Activated T-cell treated with anti-CD3 and anti-CD28 coated beads, Interleukin-2, amount 50 U/mL, for 48 hours (primary cell): ENCODE measurements at places on chromosomes 4 and X.

- no peak for DNase-seq
Observed at GRCh38 chr4:52780617-52781354, 29.6 kb upstream of the ERVMER34-1 start.

- no peak for DNase-seq
Observed at GRCh38 chr4:150136036-150136435, 57.8 kb downstream of the DCLK2 start.

GRCh38 chrX:121238093-121238492, 190.7 kb downstream of the GLUD2 start:
- DNase-seq, result no peak

DNA sequence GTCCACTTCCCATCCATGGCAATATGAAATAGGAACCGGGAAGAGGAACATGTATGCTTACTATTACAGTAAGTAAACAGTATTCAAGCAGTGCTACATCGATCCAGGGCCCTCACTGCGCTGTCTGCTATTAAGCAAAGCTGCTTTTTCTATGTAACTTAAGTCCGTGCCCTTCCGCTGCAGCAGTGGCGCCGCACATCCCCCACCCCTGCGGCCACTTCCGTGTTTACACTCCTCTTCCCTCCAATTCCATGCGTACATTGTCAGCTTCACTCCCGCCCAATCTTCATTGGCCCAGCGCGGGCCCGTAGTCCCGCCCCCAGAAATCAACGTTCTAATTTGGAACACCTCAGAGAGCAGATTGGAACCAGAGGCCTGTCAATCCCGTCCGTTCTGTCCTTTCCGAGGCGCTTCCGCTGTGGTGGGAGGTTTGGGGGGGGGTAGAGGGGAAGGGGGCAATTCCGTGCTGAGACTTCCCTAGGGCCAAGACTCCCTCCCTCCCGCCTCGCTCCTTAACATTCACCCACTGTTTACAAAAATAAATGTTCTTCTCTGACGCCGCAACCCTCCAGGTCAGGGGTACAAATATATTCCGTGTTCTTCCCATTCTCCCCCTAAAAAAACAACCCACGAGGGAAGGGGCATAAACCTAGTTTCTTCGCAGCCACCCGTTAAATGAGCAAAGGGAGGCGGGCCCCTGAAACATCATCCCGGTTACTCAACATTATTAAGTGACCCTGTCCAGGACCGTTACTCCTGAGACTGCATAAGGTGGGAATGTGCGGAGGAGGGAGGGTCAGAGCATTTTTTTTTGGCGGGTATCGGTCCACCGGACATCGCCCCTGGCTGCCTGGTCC, 67.4 kb downstream of the NOCT start:
- DNase-seq, result peak; percentile 92

DNA sequence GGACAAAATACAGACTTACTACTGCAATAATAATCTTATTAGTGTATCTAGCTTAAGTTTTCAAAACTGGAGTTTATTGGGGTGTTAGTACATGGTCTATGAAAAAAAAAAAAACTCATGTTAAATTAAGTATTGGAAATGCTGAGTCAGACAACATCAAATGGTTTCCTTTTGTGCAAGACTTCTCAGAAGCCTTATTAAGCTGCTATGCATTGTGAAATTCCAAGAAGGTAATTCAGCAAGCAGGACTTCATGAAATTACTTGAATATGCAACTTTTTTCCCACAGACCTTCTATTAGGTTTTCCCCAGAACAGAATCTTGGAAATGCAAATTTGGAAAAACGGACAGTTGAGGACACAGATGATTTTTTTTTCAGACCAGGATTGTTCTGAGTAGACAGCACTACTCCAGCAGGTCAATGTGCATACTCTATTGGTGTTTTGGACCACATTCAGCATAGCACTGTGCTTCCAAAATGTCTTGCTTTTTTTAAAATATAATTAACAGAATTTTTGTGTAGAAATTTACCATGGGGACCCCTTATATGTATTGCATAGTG, 568.8 kb upstream of the TENM3 start:
- DNase-seq, result no peak

DNA sequence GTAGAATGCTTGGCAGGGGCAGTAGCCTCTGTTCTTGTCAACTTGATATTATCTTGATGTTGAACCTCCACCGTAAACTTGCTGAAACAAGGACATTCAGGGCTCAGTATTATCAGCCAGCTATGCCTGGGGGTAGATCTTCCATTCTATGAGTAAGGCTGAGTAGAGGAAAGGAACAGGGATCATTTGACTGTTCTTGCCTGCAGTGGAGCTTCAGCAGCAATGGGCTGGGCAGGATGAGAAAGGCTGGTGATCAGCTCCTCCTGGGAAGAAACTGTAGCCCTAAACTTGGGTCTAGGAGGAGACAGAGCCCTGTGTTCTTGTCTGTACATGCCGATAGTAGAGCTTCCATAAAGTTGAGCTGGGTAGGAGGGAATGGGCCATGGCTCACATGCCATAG, 127.2 kb downstream of the CCSER1 start:
- no peak for DNase-seq

- DNase-seq, result no peak
Observed at GRCh38 chrX:21944136-21944615, 3.7 kb downstream of the SMS start.

DNA sequence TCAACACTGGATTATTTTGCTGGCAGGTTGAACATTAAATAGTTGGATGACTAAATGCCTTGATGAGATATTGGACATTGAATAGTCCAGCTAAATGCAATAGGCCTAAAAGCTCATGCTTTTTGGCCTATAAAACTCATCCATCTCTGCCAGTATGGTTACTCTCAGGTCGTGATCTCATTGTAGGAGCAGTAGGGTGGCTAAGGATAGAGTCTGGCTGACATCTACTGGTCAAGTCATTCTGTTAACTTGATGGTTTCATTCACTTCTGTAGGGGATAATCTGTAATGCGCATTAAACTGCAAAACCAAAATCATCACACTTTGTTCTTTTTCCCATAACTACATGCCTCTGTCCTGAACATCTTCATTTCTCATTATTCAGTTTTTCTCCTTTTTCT, 227.0 kb downstream of the DKK2 start:
- DNase-seq, result no peak

DNA sequence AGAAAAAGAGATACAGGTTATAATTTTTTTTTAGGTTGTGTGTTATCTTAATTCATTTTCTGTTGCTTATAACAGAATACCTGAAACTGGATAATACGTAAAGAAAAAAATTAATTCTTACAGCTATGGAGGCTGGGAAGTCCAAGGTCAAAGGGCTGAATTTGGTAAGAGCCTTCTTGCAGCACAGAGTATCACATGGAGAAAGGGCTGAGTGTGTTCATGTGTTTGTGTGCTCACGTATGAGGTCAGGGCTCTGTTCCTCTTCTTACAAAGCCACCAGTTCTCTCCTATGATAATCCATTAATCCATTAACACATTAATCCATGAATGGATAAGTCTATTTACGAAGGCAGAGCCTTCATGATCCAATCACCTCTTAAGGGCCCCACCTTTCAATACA, 8.6 kb upstream of the RAB28 start:
- no peak for DNase-seq

DNA sequence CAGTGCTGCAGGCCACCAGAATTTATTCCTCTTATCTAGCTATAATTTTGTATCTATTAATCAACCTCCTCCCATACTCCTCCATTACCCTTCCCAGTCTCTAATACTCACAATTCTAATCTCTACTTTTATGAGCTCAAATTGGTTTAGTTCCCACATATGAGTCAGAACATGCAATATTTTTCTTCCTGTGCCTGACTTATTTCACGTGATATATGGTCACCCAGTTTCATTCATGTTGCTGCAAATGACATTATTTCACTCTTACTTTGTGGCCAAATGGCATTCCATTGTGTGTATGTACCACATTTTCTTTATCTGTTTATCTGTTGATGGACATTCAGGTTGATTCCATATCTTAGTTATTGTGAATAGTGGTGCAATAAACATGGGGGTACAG, 483.5 kb downstream of the ACTRT1 start:
- no peak for DNase-seq

- DNase-seq, result no peak
Observed at GRCh38 chrX:80876877-80877276, 67.2 kb upstream of the BRWD3 start.

DNA sequence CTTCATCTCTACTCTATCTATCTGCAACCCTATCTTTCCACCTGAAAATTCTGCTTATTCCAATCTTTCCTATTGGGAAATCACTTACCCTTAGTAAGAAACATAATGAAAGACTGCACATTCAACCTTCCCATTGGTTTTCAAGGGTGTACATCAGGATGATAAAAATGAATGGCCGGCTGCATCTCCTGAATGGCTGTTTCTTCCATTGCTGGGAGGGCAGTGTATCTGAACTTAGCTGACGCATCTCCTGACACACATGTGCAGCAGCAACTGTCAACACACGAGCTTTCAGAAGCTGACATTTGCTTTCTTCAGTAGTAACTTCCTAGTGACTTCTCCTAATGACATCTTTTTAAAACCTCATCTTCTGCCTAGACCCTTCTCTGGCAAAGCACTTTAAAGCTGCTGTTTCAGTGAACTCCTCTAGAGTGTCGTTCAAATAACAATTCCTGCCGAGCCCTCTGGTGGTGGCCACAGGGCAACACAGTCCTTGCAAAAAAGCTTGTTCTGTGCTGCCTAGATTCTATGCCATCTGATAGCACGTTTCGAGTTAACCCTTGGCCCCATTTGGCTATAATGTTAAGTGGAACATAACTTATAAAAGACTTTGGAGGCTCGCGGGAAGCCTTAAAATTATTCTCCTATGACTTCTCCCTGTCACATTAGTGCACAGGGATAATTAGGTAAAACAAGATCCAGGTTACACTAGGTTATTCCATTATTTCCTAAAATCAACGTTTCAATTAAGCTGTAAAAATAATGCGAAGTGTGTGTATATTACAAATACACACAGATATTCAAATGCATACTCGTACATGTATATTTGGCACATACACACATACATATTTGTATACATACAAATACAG, 2340.7 kb downstream of the PCDH7 start:
- DNase-seq, result no peak

GRCh38 chr4:175290401-175290800, 372.2 kb downstream of the ADAM29 start:
- no peak for DNase-seq

DNA sequence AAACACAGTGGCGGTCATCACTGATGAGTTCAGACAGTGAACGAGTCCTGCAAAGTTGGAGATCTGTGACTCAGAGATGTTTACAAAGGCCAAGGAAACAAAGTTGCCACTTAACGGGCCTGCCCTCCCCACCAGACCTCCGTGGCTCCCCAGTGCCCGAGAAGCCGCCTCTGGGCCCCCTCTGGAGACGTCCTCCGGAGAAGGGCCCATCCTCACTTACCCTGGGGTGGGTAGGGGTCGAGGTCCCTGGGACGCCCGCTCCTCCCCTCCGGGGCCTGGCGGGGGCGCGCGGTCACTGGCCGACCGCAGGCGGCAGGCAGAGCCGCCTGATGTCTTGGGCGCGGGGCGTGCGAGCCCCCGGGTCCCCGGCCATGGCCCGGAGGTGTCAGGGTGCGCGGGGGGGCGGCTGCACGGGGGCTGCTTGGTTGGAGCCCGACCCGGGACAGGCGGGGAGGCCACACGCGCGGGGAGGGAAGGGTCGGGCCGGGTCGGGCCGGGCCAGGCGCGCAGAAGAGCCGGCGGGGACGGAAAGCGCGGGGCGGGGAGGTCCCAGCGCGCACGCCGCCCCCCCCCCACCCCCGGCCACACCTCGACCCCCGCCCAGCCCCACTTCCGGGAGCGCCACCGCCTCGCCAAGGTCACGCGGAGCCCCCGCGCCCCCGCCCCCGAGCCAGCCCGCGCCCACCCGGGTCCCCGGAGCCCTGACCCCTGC, 529 bp downstream of the DHRSX start:
- peak; percentile 57 for DNase-seq

- no peak for DNase-seq
Observed at GRCh38 chr4:114026447-114026846, 47.0 kb upstream of the ARSJ start.

- DNase-seq, result no peak
Observed at GRCh38 chr4:80215449-80216052, 18.2 kb downstream of the PRDM8 start.

DNA sequence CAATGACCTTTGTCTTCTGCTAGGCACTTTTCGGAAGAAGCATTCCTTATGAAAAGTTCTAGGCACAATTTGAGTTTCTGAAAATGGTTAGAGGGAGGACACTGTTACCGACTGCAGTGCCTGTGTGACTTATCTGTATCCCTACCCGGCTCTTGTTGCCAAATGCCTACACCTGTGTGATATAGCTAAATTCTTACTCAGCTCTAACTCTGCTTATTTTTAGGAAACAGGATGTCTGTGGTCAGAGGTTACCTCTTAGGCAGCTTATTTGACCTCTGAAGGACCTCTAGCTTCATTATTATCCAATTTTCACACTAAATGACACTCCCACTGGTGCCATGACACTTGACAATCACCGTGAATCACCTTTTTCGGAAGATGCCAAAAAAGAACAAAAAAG, 561.1 kb upstream of the SMIM31 start:
- no peak for DNase-seq

DNA sequence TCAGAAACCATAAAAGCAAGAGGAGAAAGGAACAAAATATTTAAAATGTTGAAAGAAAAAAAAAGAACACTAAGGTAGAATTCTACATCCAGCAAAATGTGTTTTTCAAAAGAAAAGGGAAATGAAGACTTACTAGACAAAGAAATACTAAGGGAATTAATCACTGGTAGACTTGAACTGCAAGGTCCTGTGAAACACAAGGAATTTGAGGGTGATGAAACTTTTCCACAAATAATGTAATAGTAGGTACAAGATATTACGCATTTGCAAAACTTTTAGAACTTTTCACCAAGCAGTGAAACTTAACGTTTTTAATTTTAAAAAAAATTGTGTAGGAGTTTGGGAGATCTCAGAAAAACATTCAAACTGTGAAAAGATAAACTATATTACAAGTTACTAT, 180.3 kb upstream of the MAGEB16 start:
- no peak for DNase-seq

- DNase-seq, result no peak
Observed at GRCh38 chr4:26826721-26827120, 33.9 kb upstream of the STIM2 start.

DNA sequence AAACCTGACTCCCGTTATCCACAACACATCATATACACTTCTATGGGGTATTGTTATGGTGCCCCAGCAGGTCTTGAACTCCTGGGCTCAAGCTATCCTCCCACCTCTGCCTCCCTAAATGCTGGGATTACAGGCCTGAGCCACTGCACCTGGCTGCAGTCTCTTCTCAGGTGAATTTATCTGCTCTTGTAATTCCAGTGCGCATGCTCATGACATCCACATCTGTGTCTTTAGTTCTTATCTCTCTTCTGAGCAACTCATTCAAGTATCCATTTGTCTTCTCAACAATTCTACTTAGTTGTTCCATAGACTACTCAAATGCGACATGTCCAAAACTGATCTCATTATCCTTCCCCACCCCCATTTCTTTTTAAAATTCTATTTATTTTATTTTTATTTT, 20.5 kb upstream of the MID2 start:
- no peak for DNase-seq

DNA sequence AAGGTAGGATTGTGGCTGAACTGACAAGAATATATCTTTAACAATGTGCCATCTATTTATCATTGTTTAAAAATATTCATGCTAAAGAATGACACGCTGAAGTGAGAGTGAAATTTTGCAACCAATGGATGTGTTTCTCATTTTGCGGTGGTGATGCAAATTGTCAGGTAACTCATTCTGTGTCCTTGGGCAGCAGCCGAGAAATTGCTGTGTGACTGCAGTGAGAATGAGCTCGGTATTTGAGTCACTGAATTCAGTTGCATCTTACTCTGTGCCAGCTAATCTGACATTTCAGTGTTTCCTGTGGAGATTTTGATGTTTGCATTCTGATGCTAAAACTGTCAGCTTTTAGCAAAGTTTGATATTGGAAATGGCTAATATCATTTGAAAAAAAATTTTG, 28.1 kb downstream of the MCUB start:
- DNase-seq, result peak; percentile 68
